ENCODE measurements at places on chromosomes 7 and 10. TPM values are rescaled to one million over a fixed set of nuclear protein-coding genes. Genes with fewer than 3 reads are reported as not detected.

The GTF2IRD1 gene
- total RNA-seq, result 11.6 TPM

The TRPV5 gene
- total RNA-seq, result not detected

The OR2A2 gene
- not detected for total RNA-seq

The HNRNPH3 gene
- 202 TPM for total RNA-seq

The PRSS37 gene
- not detected for total RNA-seq

The RRP12 gene
- 58.5 TPM for total RNA-seq

The MLXIPL gene
- 0.25 TPM for total RNA-seq

The FAM180A gene
- not detected for total RNA-seq

The EPO gene
- total RNA-seq, result not detected

The OR2A1 gene
- not detected for total RNA-seq
